ENCODE measurements at places on chromosomes 16 and 17.
A peak's percentile ranks its signal among the peaks of the same experiment; 100 is the strongest.

DNA sequence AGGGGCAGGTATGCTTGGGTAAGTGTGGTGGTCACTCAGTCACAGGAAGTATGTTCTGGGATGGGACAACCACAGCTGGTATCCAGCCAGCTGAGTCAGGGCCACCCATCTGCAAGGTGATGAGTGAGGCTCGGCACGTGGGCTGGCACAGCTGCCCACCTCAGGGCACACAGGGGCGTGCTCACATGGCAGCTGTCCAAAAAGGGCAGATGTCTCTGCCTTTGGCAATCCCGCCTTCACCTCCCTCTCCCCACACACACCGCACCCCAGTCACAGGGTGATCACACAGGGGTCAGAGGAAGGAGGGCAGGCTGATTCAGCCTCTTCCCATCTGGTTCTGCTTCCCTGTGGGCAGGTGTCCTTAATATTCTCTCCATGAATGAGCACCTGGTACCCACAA is 85.9 kb upstream of the TOB1 start:
- DNase-seq: no peak

GRCh38 chr17:78357672-78358537 is 2.0 kb downstream of the SOCS3 start:
- DNase-seq: no peak

GRCh38 chr16:82414476-82414875 is 212.3 kb upstream of the CDH13 start:
- DNase-seq: no peak

GRCh38 chr17:63279498-63280230 is 166.4 kb downstream of the CYB561 start:
- DNase-seq: no peak

DNA sequence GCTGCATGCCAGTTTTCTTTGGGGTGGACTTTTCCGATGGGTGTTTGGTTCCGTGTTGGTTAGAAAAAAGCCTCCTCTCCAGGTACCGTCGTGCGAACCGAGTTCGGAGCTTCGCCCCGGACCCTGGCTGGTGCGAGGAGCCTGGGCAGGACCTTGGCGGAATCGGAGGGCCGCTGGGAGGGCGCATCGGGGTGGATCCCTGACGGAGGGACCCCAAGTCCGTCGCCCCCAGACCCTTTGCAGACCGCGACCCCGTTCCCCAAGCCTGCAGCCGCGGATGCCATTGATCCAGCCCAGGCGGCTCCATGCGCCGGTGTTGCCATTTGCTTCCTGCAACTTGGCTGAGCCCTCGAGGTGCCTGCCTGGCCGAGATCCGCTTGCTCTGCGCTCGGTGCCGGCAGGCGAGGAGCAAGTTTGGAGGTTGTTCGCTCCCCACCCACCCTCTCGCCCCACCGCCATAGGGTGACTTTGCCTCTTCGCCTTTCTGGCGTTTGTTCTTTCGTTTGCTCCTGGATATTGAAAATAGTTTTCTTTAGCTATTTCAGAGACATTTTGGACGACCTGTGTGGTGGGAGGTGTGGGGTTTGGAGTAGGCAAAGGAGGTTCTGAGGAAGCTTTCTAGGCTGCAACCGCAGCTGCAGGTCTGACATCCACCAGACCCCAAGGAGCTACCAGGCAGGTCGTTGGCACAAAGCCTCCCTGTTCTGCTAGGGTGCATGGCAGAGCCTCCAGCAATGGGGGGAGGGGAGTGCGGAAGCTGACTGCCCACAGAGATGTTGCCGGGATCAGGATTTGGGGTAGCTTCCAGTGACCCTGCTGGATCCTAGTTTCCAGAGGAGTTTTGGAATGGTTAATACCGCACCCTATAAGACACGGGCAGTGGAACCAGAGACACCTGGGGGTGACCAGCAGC is 58.2 kb downstream of the RAP1GAP2 start:
- DNase-seq: no peak

DNA sequence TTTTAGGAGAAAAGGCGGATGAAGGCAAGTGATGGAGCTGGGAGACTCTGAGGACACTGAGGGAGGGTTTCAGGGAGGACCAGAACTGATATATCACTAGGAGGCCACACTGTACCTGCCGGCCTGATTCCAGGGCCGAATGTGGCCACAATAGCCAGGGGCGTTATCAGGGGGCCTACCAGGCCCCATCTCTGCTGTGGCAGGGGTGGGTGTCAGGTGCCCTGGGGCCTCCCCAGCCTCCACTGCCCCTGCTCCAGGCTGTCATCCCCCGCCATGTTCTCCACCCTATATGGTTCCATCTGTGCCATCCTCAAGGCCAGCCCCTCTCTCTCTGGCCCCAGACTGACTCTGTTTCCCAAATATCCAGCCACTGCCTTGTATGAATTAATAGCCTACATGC is 246.5 kb downstream of the GSG1L start:
- no peak for DNase-seq

- DNase-seq: no peak
These were observed 514 bp downstream of the THRA start for GRCh38 chr17:40063187-40063771.

GRCh38 chr17:40551091-40551878 is 14.0 kb downstream of the CCR7 start:
- DNase-seq: peak; percentile 82

DNA sequence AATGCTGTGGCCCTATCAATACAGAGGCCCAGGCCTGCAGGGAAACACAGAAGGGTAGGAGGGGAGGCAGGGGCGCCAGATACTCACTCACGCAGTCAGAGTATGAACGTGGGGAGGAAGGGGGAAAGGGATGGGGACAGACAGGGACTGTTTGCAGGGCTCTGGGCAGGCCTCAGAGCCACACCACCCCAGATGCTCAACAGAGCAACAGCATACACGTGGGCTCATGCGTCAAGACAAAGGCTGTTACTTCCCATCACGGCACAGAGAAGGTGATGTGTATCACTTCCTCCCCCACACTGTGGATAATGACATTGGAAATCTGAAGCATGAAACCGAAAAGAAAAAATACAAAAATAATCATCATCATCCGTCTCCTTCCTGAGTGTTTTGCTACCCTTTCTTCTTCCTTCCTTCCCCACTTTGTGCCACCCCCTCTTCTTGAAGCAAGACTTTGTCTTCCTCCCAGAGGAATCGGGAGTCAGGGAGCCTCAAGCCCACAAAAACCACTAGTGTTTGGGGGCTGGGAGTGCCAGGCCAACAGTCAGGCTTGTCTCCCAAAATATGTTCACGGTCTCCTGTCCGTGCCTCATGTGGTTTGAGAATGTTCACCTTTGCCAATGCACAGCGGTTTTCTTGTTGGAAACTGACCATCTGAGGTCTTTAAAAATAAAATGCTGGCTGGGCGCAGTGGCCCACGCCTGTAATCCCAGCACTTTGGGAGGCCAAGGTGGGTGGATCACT is 20.1 kb downstream of the SLC39A11 start:
- no peak for DNase-seq

DNA sequence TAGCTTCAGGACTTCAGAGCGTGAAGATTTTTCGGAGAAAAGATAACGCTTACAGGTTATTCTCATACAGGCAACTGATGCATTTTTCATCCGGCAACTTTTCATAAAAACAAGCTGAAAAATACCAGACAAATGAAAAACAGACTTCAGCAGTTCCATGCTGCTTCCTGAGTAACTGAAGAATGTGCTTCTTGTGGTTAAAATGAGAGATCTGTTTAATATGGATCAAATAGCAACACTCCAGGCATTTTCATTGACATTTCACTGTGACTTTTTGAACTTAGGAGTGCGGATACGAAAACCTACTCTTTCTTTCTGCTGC is 705 bp upstream of the PITPNC1 start:
- no peak for DNase-seq

DNA sequence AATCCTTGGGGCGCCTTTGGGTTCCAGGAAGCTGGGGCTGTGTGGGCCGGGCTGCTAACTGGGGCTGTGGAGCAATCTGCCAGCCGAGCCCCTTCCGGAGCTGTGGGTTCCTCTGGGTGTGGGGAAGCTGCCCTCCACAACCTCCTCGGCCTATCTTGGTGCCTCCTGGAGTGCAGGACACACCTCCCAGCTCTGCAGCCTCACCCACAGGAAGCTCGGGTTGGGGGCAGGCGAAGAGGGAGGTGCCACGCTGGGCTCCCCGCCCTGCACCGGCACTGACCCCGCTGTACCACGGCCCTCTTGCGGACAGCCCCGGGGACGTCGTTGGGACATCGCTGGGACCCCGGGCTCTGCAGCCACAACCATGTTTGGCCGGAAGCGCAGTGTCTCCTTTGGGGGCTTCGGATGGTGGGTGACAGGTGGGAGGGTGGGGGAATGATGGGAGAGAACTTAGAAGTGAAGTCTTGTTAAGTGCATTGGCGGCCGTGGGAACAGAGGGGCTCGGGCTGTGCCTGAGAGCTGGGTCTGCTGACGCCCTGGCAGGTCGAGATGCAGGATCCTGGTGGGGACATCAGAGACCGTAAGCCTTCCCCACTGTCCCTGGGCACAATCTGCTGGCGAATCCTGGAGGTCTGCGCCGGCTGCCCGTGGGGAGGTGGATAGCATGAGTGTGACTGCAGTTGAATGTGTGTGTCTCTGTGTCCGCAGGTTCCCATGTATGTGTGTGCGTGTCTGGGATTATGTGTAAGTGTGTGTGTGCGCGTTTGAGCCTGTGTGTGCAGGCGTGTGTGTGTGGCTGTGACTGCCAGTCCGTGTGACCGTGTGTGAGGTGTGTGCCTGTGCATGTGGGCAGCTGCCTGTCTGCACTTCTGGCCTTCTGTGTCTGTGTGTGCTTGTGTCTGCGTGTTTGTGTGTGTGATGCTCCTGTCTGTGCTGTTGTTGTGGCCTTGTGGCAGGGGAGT is at the start of gene RAP1GAP2:
RAP1GAP2 (plus strand) TSS at position 275 of the 962 bp plus-strand sequence; CDS start at position 365, 90 bp downstream.
- DNase-seq: no peak

GRCh38 chr17:7997186-7997585 is 5.2 kb upstream of the GUCY2D start:
- no peak for DNase-seq

GRCh38 chr17:6452471-6453266 is 8.4 kb downstream of the PIMREG start:
- DNase-seq: no peak

DNA sequence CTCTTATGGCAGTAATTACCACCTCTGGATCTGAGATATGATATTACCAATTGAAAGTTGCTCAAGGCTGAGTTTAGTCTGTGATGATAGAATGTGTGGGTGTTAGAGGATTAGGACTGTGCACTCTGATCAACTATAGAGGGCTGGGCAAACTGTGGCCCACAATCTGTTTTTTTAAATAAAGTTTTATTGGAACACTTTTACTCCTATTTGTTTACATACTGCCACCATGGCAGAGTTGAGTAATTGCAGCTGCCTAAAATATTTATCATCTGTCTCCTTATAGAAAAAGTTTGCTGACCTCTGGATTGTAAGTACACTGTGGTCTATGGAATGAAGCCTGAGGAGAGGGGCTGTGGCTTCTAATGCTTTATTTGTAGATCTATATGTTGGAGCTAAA is 71.5 kb upstream of the N4BP1 start:
- no peak for DNase-seq

DNA sequence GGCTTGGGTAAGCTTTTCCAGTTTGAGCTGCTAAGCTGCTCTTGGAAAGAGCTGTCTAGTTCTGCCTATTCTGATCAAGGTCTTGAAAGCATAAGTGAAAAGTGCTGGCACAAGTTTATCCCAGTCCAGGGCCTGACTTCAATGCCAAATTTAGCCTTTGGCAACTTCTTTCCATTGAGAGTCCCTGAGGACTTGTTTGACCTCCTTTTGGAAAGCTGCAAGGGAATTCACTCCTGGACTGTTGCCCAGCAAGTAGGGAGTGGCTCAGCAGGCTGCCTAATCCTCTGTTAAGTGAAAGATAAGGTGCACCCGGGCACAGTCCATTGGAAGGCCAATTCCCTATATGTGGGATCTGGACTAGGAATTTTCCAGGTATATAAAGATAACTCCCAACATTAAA is 16.0 kb upstream of the TANC2 start:
- no peak for DNase-seq

DNA sequence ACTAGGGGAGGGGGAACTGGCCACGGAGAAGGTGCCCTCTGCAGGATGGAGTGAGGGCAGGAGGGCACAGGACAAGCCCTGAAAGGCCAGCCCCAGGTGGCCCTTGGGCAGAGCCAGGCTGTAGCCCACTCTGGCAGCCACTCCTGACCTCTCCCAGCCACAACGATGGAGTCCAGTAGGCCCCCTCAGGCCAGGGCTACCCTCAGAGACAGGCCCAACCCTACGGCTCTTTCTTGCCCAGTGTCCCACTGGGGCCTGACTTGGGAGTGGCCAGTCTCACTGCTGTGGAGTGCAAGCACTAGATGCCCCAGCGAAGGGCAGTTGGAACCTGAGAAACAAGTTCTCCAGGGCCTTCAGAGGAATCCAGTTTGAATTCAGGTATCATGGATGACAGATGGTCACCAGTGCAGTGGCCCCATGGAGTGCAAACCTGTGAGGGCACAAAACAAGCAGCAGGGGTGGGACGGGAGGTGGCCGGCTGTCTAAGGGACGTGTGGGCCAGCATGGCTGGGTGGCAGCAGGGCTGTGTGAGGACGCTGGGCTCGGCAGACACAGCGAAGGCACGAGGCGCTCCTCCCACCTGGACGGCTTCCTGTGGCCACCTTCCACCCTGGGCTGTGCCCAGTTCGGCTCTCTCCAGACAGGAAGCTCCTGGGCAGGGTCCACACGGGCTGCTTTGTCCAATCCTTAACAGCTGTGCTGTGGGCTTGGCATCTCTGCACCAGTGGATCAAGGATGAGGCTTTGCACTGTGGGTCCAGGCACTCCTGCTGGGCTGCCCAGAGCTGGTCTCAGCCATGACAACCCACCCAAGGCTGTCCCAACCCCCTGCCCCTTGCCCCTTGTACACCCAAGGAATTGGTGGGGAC is 72.1 kb downstream of the AMFR start:
- no peak for DNase-seq

GRCh38 chr16:86826941-86827340 is 248.6 kb downstream of the FOXL1 start:
- no peak for DNase-seq

GRCh38 chr16:48680881-48681280 is 70.9 kb upstream of the N4BP1 start:
- DNase-seq: no peak

- no peak for DNase-seq
These were observed 508.8 kb upstream of the CDH8 start for GRCh38 chr16:62545039-62545438.

GRCh38 chr17:65553646-65554552 is 7.5 kb downstream of the AXIN2 start:
- DNase-seq: no peak

DNA sequence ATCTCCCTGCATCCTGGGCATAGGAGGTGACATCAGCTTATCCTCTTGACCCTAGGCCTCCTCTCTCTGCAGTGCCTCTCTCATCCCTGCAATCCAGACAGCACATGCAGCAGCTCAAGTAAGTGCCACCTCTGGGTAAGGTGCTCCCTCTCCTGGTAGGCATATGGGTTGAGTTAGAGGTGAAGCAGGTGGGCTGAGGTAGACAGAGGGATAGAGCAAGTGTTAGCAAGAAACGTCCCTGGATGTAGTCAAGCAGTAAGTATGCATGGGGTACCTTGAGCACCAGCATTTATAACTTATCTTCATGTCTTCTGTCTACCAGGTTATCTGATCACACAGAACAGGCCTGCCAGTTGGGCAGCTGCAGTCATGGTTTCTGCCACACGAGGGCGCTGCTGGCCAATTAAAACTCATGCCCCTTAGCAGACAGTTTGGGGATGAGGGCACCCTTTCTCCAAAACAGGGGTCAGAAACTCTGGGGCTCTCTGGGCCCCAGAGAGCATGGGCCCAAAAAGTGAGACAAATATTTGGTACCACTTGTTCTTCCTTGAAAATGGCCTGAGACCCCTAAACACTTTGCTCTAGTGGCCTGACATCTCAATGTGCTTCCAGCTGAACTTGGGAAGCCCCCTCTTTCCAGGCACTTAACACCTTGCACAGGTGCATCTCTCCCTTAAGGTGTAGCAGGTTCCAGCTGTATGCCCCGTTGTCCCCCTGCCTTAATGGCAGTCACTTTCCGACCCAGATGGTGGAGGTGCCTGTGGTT is 59.8 kb downstream of the NEUROD2 start:
- DNase-seq: peak; percentile 62

All from right lung (tissue), 10 donors.